ENCODE measurements at places on chromosomes 2 and 18.

GRCh38 chr2:222722327-222722946 is 51.0 kb downstream of the MOGAT1 start:
- no peak for DNase-seq

DNA sequence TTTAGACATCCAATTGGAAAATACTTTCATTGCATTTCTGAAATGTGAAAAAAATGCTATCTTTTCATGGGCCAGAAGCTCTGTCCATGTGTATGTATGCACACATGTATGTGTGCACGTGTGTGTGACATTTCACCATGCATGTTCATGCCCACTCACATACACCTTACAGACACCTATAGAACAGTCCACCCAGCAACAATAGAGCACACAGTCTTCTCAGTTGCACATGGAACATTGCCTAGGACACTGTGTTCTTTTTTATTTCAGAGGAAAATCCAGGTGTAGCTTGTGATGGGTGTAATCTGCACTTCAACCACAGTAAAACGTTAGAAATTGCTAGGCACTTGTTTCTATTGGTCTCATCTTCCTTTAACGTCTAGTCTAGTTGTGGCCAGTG is 114.8 kb upstream of the RGPD4 start:
- DNase-seq = no peak

GRCh38 chr2:238506371-238507068 is 79.8 kb downstream of the ASB1 start:
- no peak for DNase-seq

DNA sequence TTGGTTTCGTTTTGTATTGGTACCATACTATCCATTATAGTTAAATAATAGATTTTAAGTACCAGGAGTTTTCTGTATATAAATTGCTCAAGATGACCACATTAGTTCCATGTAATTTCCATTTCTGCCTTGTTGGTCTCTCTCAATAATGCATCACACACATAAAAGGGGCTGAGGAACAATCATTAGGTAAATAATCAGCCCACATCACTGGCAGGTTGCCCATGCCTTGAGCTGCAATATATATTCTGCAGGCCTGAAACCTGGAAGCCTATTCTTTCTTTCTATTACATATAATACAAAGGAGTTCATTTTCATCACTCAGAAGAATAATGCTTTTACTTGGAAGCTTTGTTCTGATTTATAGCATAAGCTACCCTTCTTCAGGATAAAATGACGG is 616.1 kb upstream of the PKDCC start:
- DNase-seq = no peak

DNA sequence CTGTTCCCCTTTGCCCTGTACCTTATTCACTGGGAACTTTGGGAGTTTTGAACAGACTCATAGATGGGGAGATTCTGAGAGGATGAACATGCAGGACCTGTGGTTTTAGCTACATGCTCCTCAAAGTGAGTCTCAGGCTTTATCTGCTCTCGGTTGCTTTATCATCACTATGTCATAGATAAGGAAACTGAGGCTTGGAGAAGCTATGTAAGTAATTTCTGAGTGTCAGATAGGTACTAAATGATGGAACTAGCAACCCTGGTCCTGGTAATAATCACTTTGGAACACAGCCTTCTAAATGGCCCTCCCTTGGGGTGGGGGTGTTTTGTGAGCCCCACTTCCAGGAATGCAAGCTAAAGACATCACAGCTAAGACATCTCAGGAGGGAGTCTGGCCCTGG is 186.2 kb upstream of the MEX3C start:
- DNase-seq = no peak

- DNase-seq = no peak
Measured at GRCh38 chr2:58891828-58892377, 650.8 kb upstream of the FANCL start.

- no peak for DNase-seq
Measured at GRCh38 chr18:41077076-41077475, 878.0 kb upstream of the PIK3C3 start.

Data from NCI-H446 treated with DMSO at 0.1 percent for 48 hours (cell line).